ENCODE measurements at places on chromosomes 2 and 18.

GRCh38 chr18:57869221-57869620 lies 66.1 kb upstream of the ATP8B1 start:
- no peak for DNase-seq

DNA sequence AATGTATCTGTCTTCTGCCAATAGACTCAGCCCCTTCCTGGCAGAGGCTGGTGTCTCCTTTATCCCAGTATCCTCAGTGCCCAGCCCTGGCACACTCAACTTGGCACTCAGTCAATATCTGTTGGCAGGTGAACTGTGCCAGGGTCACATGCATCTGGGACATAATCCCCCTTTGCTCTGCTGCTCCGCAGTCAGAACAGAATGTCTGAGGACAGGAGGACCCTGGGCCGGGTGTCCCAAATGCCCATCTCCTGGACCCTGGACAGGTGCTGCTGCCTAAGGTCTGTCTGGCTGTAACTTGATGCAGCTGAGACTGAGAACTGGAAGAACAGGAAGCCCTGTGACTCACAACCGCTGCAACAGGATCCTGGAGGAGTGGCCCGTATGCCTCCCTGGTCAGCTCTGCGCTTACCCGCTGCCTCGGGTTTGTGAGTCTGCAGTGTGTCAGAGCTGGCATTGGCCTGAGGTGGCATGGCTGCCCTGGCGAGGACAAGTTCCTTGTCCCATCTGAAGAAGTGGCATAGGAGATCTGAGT lies 11.4 kb downstream of the HK2 start:
- DNase-seq = no peak

DNA sequence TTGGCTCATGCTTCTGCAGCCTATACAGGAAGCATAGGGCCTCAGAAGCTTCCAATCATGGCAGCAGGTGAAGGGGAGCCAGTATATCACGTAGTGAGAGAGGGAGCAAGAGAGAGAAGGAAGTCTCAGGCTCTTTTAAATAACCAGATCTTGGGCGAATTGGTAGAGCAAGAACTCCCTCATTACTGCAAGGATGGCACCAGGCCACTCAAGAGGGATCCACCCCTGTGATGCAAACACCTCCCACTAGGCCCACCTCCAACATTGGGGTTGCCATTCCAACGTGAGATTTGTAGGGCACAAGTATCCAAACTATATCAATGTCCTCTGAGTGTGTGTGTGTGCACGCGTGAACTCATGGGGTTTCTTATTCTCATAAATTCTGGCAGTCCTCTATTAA lies 37.6 kb upstream of the RMP24 start:
- DNase-seq = no peak

GRCh38 chr2:26184555-26185303 lies 11.8 kb downstream of the GAREM2 start:
- DNase-seq = peak; percentile 82

- DNase-seq = no peak
These were observed 95.0 kb downstream of the RNF144A start for GRCh38 chr2:7012141-7012764.

DNA sequence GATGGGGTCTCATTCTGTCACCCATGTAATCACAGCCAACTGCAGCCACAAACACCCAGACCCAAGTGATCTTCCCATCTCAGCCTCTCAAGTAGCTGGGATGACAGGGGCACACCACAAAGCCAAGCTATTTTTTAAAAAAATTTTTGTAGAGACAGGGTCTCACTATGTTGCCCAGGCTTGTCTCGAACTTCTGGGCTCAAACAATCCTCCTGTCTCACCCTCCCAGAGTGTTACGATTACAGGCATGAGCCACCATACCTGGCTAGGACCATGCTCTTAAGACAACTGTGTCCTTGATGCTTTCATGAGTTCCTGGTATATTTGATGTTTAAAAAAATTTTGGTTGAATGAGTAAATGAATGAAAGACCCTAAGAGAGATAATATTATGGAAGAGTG lies 19.4 kb downstream of the ABCB11 start:
- no peak for DNase-seq

- DNase-seq = no peak
These were observed 131.4 kb downstream of the VWC2L start for GRCh38 chr2:214542295-214542694.

GRCh38 chr2:219538504-219538951 lies 5.1 kb downstream of the CHPF start:
- DNase-seq = no peak
